AML-193 (cell line): ENCODE measurements at places on chromosomes 3 and 15.

DNA sequence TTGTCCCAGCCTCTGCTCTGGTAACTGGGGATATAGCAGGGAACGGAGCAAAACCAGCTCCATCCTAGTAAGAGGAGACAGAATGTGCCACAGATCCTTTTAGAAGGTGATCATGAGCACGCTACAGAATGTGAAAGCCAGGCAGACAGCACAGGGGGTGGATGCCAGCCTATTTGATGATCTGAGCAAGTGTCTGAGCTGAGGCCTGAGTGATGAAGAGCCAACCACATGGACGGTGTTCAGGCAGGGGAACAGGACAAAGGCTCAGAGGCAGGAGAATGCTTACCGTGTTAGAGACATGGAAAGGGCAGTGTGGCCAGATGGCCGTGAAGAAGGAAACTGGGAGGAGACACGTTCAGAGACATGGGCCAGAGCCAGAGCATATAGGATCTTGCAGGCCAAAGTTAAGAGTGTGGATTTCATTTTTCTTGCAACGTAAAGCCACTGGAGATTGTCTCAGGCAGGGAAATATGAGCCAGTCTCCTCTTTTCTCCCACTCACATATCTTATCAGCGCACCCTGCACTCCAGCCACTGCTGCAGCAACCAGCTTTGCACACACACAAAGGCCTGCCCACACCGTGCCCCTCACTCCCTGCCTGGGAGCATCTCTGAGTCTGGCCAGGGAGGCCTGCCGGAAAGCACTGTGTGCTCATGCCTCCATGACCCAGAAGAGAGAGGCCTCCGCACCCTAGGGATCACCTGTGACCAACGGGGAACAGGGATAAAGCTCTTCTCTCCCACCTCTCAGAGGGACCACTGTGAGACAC, 20.1 kb downstream of the RAB43 start:
- no peak for DNase-seq

- no peak for DNase-seq
Measured at GRCh38 chr3:122754929-122755328, 38.7 kb downstream of the HSPBAP1 start.

GRCh38 chr3:98728672-98729071, 34.5 kb upstream of the ST3GAL6 start:
- no peak for DNase-seq

GRCh38 chr3:109678600-109678999, 341.3 kb upstream of the DPPA4 start:
- DNase-seq: no peak

GRCh38 chr3:178075344-178075743, 460.9 kb upstream of the KCNMB2 start:
- no peak for DNase-seq

- DNase-seq: no peak
Measured at GRCh38 chr15:68213991-68214837, 9.1 kb upstream of the CALML4 start.

GRCh38 chr3:123705488-123706285, 120.8 kb upstream of the HACD2 start:
- DNase-seq: no peak

- no peak for DNase-seq
Measured at GRCh38 chr3:100915706-100916495, 77.3 kb downstream of the ABI3BP start.

DNA sequence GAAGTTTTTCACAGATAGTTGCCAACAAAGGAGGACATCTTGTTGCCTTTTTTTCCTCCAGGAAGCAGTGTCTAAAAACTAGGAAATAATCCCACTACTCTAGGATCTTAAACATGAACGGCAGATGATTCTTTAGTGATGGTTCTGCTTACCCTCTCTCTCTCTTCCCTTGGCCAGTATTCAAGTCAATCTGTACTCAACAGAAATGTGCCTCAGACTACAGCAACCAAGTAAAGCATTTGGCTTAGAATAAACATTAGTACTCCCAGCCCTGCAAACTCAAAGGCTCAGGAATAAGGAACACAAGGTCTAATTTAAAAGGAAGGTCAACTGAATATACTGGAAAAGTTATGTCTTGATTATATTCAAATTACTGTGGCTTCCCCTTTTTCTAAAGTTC, 8.7 kb downstream of the NPTN start:
- DNase-seq: no peak

- DNase-seq: no peak
Measured at GRCh38 chr3:64859625-64860535, 172.1 kb upstream of the ADAMTS9 start.

- no peak for DNase-seq
Measured at GRCh38 chr3:12512534-12513118, 28.3 kb downstream of the TSEN2 start.

DNA sequence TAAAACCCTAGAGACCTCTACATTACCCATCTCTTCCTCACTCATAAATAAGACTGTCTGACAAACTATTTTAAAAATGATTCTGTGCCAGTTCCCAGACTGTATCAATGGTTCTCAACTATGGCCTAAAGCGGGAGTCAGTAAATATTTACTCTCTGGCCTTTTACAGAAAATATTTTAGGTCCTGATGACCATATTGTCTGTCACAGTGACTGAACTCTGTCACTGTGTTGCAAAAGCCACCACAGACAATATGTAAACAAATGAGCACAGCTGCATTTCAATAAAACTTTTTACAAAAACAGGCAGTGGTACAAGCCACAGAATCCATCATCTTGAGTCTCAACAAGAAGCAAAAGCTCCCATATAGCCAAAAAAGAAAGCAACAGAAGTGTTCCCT, 45.4 kb downstream of the PLOD2 start:
- DNase-seq: no peak

- peak; percentile 62 for DNase-seq
Measured at GRCh38 chr3:122299872-122300460, 25.1 kb upstream of the CSTA start.

DNA sequence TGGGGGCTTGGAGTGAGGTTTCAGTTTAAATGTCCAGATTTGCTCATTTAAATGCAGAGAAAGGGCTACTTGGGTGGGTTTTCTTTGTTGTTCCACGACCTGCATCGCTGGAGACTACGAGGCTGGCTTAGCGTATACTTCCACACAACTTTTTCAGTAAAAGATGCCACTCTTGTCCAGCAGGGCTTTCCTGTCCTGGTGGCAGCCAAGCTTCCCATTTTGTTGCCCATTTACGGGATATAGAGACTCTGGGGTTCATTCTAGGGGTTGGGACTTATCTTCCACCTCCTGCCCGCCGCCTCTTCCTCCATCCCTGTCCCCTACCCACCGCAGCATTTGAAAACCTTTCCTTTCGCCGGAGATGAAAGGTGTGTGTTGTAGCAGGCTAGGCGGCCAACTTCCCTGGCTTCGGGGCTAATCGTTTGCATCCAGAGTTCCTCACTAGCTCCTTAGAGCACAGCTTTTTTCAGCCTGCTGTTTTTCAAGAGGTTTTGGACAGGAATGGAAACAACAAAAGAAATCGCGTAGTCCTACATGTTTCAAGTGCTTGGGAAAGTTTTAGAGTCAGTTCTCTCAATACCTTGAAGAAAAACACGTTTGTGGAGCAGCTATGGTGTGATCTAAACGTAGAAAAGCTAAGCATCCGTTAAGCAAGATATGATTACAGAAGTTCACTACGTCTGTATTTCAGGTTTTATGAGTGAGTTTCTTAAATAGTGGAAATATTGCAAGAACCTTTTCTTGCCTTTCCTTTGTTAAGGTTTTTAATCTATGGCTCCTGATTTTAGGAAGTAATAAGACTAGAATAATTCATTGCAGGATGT, 843 bp downstream of the CHRNA5 start:
- DNase-seq: peak; percentile 18

- no peak for DNase-seq
Measured at GRCh38 chr3:113751141-113751540, 4.3 kb downstream of the ATP6V1A start.

DNA sequence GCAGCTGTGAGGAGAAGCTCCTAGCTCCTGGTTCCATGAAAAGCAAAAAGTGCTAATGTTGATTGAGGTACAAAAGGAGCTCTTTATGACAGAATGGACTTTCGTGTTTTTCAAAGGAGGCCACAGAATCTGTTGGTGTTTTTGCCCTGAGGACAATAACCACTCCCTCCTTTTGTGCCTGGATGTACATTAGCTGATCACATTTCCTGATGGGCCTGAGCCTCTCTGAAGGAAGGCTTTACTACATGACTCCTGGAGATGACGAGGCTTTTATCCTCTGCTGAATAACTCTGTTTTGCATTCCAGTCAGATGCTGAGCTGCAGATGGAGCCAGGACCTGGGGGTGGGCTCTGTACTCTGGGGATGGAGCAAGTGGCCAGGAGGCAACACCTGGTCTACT, 301.9 kb downstream of the CACNA2D3 start:
- DNase-seq: no peak

GRCh38 chr3:25064681-25065080, 363.4 kb upstream of the RARB start:
- no peak for DNase-seq

DNA sequence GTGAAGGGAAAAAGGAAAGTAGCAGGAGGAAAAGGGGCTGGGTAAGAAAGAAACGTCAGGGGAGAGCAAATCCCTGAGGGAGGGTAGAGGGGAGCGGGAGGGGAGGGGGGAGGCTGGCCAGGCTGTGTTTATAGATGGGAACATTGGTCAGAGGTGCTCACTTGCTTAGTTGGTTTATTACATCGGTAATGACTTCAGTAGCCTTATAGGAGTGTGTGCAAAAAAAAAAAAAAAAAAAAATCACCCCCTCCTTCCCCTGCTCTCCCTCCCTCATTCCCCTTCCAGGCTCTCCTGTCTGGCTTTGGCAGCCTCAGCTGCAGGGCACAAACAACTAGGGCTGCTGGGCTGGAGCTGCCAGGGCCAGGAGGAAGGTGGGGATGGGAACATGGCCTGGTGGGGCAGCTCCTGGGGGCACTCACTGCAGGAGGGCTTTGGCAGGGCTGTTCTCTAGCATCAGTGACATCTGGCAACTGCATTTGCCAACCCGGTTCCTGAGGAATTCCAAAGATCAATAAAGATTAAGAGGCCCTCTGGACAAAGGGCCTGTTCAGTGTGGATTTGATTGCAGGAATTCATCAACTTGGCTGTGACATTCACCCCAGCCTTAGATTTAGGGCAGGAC, 334.5 kb upstream of the FRG2C start:
- no peak for DNase-seq

- no peak for DNase-seq
Measured at GRCh38 chr3:117549716-117550115, 840.1 kb downstream of the TUSC7 start.

- no peak for DNase-seq
Measured at GRCh38 chr3:153052096-153052460, 109.9 kb upstream of the RAP2B start.

- DNase-seq: no peak
Measured at GRCh38 chr3:39892068-39892467, 82.7 kb downstream of the MYRIP start.
